ENCODE measurements at places on chromosomes 12 and 14. TPM values are rescaled to one million over a fixed set of nuclear protein-coding genes. Genes with fewer than 3 reads are reported as not detected.

- H3K4me3 ChIP-seq, result no peak overlapping the region
- DNase-seq, result no peak
- H3K27ac ChIP-seq, result no peak overlapping the region
Observed at GRCh38 chr12:76919383-76920171, 40.8 kb upstream of the CSRP2 start.

GRCh38 chr14:96268431-96269358 is 12.7 kb downstream of the BDKRB1 start:
- H3K36me3 ChIP-seq, result no peaks in the 10 kb centered on the region
- no peaks in the 10 kb centered on the region for H3K4me1 ChIP-seq
- H3K27ac ChIP-seq, result no peak overlapping the region
- peaks cover 6% of the 10 kb centered on the region for H3K27me3 ChIP-seq
- no peak for DNase-seq

DNA sequence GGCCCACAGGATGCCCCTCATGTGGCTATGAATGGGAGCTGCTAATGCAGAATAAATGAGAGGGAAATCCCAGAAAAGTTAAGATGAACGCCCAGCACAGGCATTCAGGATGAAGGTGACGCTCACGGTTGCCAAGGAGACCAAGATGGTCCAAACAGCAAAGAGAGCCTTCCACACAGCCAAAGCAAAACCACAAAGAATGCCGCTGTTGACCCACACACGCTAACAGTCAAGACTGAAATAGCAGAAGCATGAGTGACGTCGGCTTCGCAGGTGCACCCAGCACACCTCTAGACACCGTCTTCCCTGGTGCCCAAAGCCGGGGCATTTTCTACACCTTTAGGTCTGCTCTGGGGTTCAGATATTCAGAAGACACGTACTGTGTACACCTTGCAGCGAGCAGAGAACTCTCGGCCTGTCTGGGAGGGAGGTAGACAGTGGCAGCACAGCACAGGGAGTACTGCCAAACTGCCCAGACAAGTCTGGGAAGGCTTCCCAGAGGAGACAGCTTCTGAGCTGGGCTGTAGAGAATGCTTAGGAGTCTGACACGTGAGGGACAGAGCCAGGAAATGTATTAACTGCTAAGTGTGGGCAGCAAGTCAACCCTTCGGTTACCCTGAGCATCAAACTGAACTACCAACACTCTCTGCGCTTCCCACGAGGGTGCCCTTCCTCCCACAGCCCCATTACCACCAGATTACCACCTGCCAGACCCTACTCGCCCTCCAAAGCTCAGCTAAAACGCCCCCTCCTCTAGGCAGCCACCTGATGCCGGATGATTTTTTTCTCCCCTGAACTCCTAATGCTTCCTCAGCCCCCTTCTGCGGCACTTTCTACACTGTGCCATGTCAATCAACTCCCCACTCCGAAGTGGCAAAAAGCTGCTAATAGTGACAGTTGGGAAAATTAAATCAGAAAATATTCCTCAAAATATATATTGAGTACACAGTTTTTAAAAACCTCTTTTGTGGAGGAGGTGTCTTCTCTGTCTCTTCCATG is 50.1 kb downstream of the CCDC88C start:
- DNase-seq, result peak; percentile 73
- H3K36me3 ChIP-seq, result peaks cover 4% of the 10 kb centered on the region
- peak overlapping the region; percentile 46 for H3K4me3 ChIP-seq
- no peaks in the 10 kb centered on the region for H3K27me3 ChIP-seq
- peaks cover 86% of the 10 kb centered on the region for H3K4me1 ChIP-seq

GRCh38 chr14:44960146-44960545 is 1.6 kb downstream of the KLHL28 start:
- no peak overlapping the region for H3K4me3 ChIP-seq
- no peak for DNase-seq
- no peaks in the 10 kb centered on the region for H3K27me3 ChIP-seq
- H3K36me3 ChIP-seq, result peaks cover 27% of the 10 kb centered on the region
- peak overlapping the region; percentile 39 for H3K27ac ChIP-seq
- peaks cover 52% of the 10 kb centered on the region for H3K4me1 ChIP-seq

- no peaks in the 10 kb centered on the region for H3K36me3 ChIP-seq
- H3K27ac ChIP-seq, result no peak overlapping the region
- no peaks in the 10 kb centered on the region for H3K4me1 ChIP-seq
Observed at GRCh38 chr14:103943673-103944072, 1.3 kb upstream of the RD3L start.

DNA sequence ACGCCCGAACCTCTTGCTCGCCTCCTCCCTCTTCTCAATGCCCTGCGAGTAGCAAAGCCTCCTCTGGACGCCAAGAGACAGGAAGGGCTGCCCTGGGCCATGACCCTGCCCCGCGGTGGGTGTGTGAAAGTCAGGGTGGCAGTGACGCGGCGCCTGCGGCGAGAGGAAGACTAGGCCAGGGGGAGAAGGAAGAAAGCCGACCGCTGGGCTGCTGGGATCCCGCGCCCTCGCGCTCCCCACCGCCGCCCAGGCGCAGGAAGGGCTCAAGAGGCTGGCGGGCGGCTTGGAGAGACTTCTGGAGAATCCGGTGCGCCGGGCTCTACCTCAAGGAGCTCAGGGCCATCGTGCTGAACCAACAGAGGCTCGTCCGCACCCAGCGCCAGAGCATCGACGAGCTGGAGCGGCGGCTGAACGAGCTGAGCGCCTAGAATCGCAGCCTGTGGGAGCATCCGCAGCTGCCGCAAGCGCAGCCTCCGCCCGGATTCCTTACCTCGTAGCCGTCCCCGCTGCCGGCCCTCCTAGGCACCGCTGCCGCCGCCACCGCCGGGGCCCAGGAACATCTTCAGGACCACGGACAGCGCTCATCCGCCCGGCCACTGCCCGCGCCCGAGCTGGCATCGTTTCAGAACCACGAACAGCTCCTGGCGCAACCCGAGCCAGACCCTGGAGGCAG is 105.0 kb upstream of the PRB2 start:
- H3K27ac ChIP-seq, result no peak overlapping the region
- peaks cover 1% of the 10 kb centered on the region for H3K36me3 ChIP-seq
- DNase-seq, result peak; percentile 83
- peaks cover 4% of the 10 kb centered on the region for H3K4me1 ChIP-seq

- H3K4me1 ChIP-seq, result no peaks in the 10 kb centered on the region
- H3K27ac ChIP-seq, result no peak overlapping the region
- no peak overlapping the region for H3K4me3 ChIP-seq
- DNase-seq, result no peak
- no peaks in the 10 kb centered on the region for H3K27me3 ChIP-seq
Observed at GRCh38 chr14:88621100-88621499, 58.3 kb downstream of the ZC3H14 start.

DNA sequence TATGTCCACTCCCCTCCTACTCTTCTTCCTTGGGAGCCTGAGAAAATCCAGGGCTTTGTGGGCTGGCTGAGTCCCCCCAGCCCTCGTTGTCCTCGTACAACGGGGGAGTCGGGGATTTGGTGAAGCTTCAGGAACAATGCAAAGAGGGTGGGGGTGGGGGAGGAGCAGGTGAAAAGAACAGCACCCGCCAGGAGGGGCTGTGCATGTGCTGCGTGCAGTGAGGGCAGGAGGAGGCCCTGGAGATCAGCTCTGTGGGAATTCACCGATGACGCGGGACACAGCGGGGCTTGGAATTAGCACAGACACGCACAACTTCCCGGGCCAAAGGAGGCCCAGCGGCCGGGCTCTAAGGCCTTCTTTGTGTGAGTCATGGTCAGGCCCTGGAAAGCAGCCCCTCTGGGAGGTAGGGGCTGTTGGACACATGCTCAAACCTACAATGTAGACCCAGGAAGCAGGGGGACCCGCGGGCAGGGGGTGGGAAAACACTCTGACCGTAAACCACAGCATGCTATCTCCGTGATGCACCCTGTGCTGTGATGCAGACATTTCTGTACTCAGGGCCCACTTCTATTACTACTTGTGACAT is 32.8 kb downstream of the RBM19 start:
- no peak overlapping the region for H3K27ac ChIP-seq
- peaks cover 25% of the 10 kb centered on the region for H3K36me3 ChIP-seq
- DNase-seq, result no peak
- H3K4me3 ChIP-seq, result no peak overlapping the region

DNA sequence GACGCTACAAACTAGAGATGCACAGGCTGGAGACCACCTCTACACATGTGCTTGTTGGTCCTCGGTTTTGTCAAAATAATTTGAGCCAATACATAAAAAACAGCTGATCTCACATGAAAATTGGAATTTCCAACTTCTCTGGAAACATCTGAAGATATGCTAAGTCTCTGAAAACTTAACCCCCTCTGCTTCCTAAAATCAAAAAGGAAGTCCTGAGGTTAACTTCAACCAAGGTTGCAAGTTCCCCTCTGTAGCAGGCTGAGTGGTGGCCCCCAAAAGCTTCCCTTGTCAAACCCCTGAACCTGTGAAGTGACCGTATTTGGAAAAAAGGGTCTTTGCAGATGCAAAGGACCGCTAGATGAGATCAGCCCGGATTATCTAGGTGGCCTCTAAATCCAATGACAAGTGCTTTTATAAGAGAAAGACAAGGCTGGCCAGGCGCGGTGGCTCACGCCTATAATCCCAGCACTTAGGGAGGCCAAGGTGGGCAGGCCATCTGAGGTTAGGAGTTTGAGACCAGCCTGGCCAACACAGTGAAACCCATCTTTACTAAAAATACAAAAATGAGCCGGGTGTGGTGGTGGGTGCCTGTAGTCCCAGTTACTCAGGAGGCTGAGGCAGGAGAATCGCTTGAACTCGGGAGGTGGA is 32.0 kb upstream of the VPS37B start:
- H3K27ac ChIP-seq, result no peak overlapping the region
- H3K36me3 ChIP-seq, result no peaks in the 10 kb centered on the region
- H3K4me1 ChIP-seq, result peaks cover 8% of the 10 kb centered on the region
- no peak for DNase-seq
- no peak overlapping the region for H3K4me3 ChIP-seq
- H3K27me3 ChIP-seq, result no peaks in the 10 kb centered on the region

- H3K4me3 ChIP-seq, result no peak overlapping the region
- peaks cover 13% of the 10 kb centered on the region for H3K36me3 ChIP-seq
- no peaks in the 10 kb centered on the region for H3K27me3 ChIP-seq
- DNase-seq, result no peak
Observed at GRCh38 chr14:80784820-80785219, 156.7 kb downstream of the CEP128 start.

- H3K36me3 ChIP-seq, result no peaks in the 10 kb centered on the region
- no peak overlapping the region for H3K4me3 ChIP-seq
- H3K4me1 ChIP-seq, result no peaks in the 10 kb centered on the region
- peak; percentile 7 for DNase-seq
- peaks cover 5% of the 10 kb centered on the region for H3K27me3 ChIP-seq
Observed at GRCh38 chr12:119060847-119061796, 79.8 kb downstream of the SRRM4 start.

GRCh38 chr14:32559048-32559447 is 229.9 kb downstream of the AKAP6 start:
- H3K4me3 ChIP-seq, result no peak overlapping the region
- no peaks in the 10 kb centered on the region for H3K36me3 ChIP-seq
- DNase-seq, result no peak
- no peak overlapping the region for H3K27ac ChIP-seq

DNA sequence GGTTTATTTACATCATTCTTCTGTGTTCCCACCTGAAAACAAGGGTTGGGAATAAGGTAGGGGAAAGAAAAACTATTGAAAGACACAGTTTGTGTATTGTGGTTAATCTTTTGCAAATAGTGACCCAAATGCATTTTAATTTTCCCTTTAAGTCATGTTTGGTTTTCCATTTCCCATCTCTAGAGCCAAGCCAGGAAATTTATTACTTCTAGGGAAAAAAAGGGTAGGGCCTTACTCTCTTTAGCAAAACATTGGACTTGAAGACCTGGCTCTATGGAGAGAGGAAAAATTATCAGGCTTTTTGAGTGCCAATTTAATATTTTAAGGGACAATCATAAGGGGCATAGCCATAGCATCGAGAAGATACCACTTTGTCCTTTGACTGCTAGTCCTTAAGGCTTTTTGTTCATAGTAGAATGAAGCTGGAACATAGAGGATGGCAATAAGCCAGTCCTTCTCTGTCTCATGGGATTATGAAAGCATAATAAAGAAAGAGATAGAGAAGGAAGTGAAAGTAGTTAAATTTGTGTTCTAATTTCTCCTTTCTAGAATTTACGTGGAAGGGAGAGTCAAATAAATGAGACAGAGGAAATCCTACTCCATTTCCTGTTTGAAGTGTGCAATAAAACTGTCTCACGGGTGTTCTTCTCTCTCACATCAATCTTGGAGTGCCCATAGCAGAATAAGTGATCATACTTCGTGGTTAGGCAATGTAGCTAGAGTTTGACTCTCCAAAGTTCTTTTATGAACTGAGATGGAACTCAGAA is 50.9 kb upstream of the PPFIA2 start:
- peaks cover 22% of the 10 kb centered on the region for H3K27me3 ChIP-seq
- peaks cover 12% of the 10 kb centered on the region for H3K4me1 ChIP-seq
- no peak for DNase-seq
- H3K27ac ChIP-seq, result peak overlapping the region; percentile 83
- no peak overlapping the region for H3K4me3 ChIP-seq
- H3K36me3 ChIP-seq, result peaks cover 8% of the 10 kb centered on the region

DNA sequence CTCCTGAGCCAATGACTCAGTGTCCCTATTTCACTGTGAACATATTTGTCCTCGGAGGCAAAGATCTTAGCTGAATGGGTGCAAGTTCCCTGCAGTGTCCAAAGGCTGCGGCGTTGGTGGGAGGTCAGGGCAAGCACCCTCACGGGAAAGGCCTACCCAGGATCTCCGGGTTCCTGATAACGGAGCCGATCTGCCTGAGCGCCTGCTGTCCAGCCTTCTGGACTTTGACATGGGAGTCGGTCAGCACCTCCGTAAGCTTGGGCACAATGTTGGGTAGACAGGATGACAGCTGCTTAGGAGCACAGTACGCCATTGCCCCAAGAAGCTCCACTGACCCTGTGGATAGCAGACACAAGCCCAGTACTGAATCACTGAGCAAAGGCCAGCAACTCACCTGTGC is 31.5 kb upstream of the RAB35 start:
- no peak overlapping the region for H3K4me3 ChIP-seq
- DNase-seq, result no peak
- H3K4me1 ChIP-seq, result peaks cover 4% of the 10 kb centered on the region
- H3K27ac ChIP-seq, result no peak overlapping the region
- peaks cover 18% of the 10 kb centered on the region for H3K36me3 ChIP-seq
- no peaks in the 10 kb centered on the region for H3K27me3 ChIP-seq

GRCh38 chr14:46820291-46820690 is 168.7 kb upstream of the RPL10L start:
- no peaks in the 10 kb centered on the region for H3K4me1 ChIP-seq
- no peaks in the 10 kb centered on the region for H3K27me3 ChIP-seq
- H3K36me3 ChIP-seq, result no peaks in the 10 kb centered on the region
- no peak overlapping the region for H3K27ac ChIP-seq
- no peak overlapping the region for H3K4me3 ChIP-seq

The GUCY2C gene
- total RNA-seq, result not detected

The TRMT61A gene
- 20.6 TPM for total RNA-seq

The ANO2 gene
- not detected for total RNA-seq

The DYRK4 gene
- 38.1 TPM for total RNA-seq

The C12orf42 gene
- total RNA-seq, result 0.24 TPM

The TRHDE gene
- not detected for total RNA-seq

The SMOC1 gene
- total RNA-seq, result not detected

The ACSS3 gene
- total RNA-seq, result not detected

The ATG2B gene
- total RNA-seq, result 15.9 TPM

The TAMALIN gene
- total RNA-seq, result 9.1 TPM
